ENCODE measurements at places on chromosomes 2 and 18.

- DNase-seq, result no peak
Observed at GRCh38 chr2:9308186-9308955, 101.8 kb downstream of the ASAP2 start.

DNA sequence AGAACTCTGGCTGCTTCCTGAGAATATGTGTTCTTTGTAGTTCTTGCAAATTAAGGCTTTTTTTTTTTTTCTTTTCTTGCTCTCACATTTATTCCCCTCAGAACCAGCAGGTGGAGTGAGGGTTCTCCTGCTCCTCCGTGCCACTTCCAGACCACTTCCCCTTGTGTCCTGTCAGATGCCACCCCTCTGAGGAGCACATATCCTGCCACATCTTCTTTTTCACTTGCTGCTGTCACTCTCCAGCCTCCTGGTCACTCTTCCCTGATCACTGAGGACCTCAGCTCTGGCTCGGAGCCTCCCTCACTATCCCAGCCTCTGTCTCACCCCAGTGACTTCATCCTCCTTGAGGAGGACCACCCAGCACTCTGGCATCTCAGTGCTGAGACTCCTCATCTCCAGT lies 100.5 kb downstream of the TACR1 start:
- DNase-seq, result peak; percentile 1

GRCh38 chr2:75524276-75524911 lies 36.3 kb downstream of the EVA1A start:
- DNase-seq, result no peak

DNA sequence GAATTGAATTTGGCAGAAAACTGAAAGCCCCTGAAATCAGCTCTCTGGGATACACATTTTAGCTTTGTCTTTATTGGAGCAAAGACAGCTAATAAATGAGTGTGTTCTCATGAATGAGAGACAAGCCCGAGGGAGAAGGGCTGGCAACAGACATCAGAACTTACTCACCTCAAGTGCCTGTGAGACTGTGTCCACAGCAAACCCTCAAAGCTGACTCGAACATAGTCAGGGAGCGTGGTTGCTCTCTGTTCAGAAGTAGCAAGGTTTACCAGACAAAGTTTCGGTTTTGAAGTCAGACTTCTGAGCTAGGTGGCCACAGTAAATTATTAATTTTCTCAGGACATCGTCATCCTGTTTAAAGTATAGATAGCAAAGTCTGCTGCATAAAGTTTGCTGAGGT lies 207.9 kb downstream of the CMPK2 start:
- DNase-seq, result no peak

DNA sequence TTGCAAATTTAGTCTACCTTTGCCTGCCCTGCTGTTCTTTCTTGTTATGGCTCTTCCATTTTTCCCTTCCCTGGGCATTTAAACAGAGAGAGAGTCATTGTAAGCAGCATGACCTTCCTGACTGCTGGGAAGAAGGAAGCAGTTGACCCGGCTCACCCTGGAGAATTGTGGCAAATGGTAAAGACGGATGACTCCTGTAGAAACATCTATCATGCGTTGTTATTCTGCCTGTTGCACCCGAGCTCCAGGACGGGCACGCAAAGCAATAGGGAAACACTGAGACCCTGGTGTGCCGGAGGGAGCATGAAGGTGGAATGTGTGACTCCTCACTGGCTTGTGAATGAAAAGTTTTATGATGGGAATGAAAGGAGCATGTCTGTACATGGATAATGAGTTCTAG lies 113.3 kb downstream of the OSBPL6 start:
- DNase-seq, result no peak

DNA sequence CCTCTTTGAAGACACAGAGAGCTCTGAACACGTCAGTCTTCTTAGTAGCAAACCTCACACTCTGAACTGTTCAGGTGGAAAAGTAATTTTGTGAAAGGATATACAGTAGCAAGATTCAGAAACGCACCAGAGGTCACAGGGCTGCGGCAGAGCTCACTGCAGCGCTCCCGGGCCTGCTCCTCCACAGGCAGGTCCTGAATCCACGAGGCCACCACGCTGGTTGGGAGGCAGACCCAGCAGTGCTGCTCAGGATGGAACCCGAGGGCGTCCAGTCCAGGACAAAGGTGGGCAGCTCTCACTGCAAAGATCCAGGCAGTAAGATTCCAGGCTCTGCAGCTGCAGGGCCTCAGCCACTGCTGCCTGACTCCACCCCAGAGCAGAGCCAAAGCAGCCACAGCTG lies 576.2 kb upstream of the SALL3 start:
- DNase-seq, result no peak

DNA sequence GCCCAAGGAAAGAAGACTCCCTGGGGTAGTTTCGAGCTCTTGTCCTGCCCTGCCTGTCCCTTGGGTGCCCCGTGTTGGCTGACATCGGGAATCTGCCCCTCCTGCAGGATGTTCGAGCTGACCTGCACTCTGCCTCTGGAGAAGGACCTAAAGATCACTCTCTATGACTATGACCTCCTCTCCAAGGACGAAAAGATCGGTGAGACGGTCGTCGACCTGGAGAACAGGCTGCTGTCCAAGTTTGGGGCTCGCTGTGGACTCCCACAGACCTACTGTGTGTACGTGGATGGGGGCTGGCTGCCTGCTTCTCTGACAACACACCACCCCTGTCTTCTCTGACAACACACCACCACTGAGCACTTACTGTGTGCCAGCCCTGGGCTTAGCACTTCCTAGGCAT lies 210.8 kb downstream of the DYSF start:
- no peak for DNase-seq

GRCh38 chr18:77025123-77025522 lies 107.5 kb downstream of the MBP start:
- no peak for DNase-seq

DNA sequence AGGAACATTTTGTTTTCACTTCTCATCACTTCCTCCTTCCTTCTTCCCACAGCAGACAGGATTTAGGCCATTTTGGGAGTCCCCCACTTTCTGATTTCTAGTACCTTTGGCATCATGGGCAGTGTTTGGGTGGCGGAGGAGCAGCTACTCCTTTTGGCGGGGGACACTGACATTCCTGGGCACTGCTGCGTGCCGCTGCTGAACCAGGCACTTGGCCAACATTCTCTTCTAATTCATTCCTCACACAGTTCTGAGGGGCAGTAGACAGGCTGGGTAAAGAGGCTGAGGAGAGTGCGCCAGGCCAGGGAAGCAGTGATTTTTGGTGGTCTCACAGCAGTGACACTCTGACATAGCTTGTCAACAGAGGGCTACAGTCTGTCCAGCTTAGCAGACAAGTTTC lies 270.2 kb downstream of the LOXHD1 start:
- DNase-seq, result no peak

GRCh38 chr2:7604456-7604855 lies 687.2 kb downstream of the RNF144A start:
- DNase-seq, result no peak

- DNase-seq, result no peak
Observed at GRCh38 chr18:63074981-63075404, 244.6 kb downstream of the BCL2 start.

- no peak for DNase-seq
Observed at GRCh38 chr2:27306136-27306535, 2.1 kb downstream of the UCN start.

DNA sequence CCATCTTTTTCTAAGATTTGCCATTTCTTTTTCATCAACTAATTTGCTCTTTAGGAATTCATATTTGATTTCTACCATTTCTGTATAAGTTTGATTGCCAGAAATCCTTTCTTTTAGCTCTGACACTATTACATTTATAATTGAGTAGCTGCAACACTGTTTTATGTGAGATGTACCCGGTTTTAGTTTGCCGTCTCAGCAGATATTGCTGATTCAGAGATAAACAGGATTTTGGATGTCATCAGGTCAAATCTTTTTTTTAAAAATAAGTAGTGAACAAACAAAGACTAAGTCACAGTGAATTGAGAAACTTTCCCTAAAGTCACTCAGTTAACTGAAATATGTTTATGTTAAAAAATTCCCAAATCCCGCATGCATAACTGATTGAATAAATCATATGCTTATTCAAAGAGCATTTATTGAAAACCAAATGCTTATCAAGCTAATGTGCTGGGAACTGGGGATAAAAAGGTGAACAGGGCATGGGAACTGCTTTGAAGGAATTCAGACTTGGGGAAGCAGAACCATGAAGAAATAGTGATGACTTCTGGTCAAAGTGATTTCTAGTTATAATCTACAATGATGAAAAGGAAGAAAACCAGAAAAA lies 19.5 kb upstream of the CCDC102B start:
- no peak for DNase-seq

DNA sequence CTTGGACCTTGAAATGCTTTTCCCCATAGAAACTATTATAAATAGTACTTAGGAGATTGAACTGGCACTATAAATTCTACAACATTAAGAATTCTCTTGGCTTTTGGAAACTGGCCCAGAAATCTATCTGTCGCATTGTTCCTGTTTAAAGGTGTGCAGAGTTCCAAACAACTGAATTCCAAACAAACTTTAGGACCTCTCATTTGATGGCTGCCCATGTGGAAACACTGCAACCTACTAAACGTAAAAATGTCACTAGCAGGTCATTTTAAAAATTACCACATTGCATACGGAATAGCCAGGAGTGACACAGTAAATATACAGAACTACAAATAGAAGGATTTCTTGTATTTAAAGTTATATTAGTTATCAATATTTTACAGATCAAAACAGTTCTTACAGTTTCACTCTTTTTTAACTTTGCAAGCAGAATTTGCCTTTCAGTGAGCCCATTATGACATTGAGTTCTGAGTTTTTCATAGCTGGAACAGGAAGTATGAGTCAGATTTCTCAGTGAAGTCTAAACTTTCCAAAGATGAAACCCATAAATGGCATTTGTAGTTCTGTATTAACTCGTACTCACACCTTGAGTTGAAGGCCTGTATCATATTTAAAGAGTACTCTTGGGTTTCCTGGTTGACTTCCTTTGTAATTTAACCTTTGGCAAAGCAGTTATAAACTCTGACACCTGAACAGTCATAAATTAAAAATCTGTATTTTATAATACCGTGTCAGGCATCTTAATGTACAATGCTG lies 142.3 kb upstream of the BOD1L2 start:
- peak; percentile 13 for DNase-seq

- DNase-seq, result no peak
Observed at GRCh38 chr2:114534116-114535084, 92.0 kb downstream of the DPP10 start.

- DNase-seq, result no peak
Observed at GRCh38 chr18:49275448-49275847, 185.0 kb downstream of the DYM start.

DNA sequence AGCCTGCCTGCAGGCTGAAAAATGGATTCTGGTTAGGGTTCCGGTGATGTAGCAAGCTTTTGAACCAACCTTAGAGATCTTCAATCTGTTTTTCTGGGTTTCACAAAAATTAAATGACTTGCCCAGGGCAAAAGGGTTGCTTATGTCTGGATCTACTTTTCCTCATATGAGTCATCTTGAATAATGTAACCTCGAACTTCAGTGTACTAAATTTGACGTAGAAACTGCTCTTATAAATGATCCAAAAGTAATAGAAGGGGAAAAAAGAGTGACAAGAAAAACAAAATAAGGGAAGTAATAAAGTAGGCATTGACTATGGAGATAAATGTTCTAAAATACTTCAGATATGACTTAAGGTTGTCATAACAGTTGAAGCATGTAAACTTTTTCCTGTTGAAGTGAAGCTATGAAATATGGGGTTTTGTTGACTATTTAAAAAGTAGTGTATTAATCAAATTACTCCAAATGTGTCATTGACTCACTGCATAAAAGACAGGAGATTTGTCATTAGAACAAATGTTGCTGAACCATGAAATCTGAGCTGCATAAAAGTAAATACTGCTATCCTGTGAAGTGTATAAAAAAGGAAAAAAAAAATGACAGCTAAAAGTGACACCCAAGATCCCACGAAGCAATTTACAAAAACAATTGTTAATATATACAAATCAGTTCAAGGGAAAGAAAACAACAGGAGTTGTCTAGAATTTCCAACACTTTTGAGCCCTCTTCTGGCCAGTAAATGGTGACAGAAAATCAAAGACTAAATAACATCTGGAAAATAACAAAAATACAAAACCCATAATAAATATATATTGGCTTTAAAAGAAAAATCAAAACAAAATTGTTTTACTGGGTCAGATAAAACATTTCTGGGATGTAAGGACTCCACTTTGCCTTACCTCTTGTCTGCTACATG lies 103.6 kb upstream of the SERPINE2 start:
- DNase-seq, result peak; percentile 48

DNA sequence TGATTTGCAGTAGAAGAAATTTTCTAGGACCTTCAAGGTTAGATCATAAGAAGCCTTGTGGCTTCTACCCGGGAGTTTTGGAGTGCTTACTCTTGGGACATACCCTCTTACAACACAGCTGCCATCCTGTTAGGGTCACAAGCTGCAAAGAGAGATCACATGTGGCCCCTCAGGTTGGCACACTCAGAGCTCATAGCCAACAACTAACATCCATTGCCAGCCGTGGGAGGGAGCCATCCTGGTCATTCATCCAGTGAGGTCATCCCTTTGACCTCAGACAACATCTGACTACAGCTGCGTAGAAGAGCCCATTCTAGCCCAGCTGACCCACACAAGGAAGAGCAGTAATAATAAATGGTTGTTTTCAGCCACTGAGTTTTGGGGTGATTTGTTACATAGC lies 76.9 kb upstream of the NABP1 start:
- DNase-seq, result no peak

GRCh38 chr2:12478151-12479064 lies 238.3 kb upstream of the TRIB2 start:
- no peak for DNase-seq

DNA sequence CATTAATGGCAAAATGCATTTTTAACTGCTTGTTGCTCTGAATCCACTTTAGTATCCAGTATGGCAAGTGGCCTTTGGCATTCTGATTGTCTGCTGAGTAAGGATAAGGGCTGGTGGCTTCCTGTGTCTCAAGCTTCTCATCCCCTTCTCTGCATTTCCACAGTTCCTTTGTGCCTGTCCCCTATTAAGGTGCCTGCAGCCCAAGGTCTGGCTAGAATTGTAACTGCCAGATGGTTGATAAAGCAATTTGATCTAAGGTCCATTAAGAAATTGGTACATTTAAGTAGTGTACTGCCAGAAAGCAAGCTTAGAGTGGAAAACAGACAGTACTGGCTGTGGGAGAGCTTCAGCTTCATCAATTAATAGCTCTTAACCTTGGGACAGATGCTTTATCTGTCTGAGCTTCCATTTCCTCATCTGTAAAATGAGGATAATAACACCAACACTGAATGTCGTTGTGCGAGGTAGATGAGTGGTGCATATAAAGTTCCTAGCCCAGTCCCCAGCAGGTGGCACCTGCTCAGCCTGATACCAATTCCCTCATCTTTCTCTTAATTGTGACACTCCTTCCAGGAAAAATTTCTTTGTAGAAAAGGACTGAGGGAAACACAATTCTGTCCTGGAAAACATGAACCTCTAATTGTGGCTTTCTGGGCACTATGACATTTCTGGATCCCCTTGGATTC lies 570.6 kb upstream of the GCFC2 start:
- no peak for DNase-seq

- DNase-seq, result no peak
Observed at GRCh38 chr18:28065793-28066186, 111.1 kb downstream of the CDH2 start.

DNA sequence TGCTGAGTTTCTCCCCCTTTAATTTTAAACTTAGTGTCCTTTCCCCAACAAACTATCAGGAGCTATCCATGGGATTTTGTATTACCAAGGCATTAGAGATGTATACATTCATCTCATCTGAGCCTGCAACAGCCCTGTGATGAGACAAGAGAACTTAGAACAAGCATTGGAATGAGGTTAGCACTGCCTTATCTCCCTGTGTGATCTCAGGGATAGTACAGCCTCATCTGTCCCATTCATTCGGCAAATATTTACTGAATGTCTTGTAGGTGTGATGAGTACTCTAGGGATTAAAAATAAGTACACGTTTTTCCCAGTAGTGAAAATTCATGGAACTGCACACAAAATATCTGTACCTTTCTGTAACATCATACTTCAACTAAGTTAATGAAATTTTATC lies 45.6 kb downstream of the PAIP2B start:
- no peak for DNase-seq

Data from HS-5 (cell line).